ENCODE measurements at places on chromosomes 5 and 9. TPM values are rescaled to one million over a fixed set of nuclear protein-coding genes. Genes with fewer than 3 reads are reported as not detected.

The DDX46 gene
- 30.5 TPM for total RNA-seq

The CDH18 gene
- 0.41 TPM for total RNA-seq

The CAAP1 gene
- 18.4 TPM for total RNA-seq

The TDRD7 gene
- total RNA-seq, result 7.5 TPM

GRCh38 chr9:92393686-92394085 lies 10.7 kb downstream of the OGN start:
- H3K4me3 ChIP-seq, result peak overlapping the region; percentile 69
- DNase-seq, result no peak
- no peaks in the 10 kb centered on the region for H3K36me3 ChIP-seq
- no peaks in the 10 kb centered on the region for H3K27me3 ChIP-seq
- H3K4me1 ChIP-seq, result peaks cover 25% of the 10 kb centered on the region
- peak overlapping the region; percentile 67 for H3K27ac ChIP-seq

GRCh38 chr5:65768723-65769346 lies 46.8 kb downstream of the NLN start:
- H3K4me3 ChIP-seq, result peak overlapping the region; percentile 43
- H3K36me3 ChIP-seq, result peaks cover 41% of the 10 kb centered on the region
- H3K4me1 ChIP-seq, result peaks cover 37% of the 10 kb centered on the region

- peaks cover 26% of the 10 kb centered on the region for H3K36me3 ChIP-seq
- H3K4me1 ChIP-seq, result peaks cover 23% of the 10 kb centered on the region
- no peak overlapping the region for H3K27ac ChIP-seq
- H3K4me3 ChIP-seq, result no peak overlapping the region
- no peak for DNase-seq
- H3K27me3 ChIP-seq, result peaks cover 2% of the 10 kb centered on the region
These were observed 1.5 kb upstream of the PCYOX1L start for GRCh38 chr5:149356391-149356790.

DNA sequence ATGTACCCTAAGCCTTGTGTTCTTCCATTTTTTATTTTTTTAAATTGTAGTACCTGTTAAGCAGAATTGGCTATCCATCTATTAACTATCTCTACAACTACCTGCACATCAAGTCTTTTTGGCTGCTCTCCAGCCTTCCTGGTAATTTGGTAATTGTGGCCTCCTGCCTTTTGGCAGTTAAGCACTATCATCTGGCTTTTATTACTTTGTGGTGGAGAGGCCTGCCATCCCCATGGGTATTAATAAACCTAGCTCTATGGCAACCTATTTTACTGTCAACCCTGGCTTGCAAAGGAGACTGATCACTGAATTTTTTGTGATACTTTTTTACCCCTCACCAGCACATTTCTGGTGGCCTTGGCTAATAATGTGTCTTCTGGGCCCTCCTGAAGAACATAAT lies 20.5 kb downstream of the SELENOP start:
- H3K27me3 ChIP-seq, result no peaks in the 10 kb centered on the region
- H3K4me3 ChIP-seq, result no peak overlapping the region
- no peak for DNase-seq

DNA sequence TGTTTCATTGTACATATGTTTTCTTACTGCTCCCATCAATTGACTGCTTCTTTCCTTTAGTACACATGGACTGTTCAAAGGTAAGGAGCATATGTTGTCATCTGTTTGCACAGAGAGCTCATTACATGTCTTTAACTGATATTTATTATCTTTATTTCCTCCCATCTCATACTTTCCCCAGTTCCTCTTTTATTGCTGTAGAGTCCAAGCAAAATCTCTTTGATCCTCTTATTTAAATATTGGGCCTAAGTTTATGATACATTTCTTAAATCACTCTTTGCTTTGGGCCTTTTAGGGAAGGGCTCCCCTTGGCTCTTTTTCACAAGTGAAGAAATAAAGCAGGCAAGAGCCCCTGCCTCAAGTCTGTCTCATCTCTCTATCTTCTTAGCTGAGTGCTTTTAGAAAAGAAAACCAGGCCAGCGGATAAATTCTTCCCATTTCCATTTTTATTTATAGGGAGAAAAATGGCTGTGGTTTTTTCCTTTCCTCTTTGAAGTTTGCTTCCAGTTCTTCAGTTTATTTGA lies 152.4 kb downstream of the DOCK2 start:
- no peaks in the 10 kb centered on the region for H3K36me3 ChIP-seq
- no peak overlapping the region for H3K27ac ChIP-seq
- no peaks in the 10 kb centered on the region for H3K27me3 ChIP-seq
- peaks cover 51% of the 10 kb centered on the region for H3K4me1 ChIP-seq
- H3K4me3 ChIP-seq, result no peak overlapping the region

- no peaks in the 10 kb centered on the region for H3K36me3 ChIP-seq
- no peak for DNase-seq
- no peaks in the 10 kb centered on the region for H3K4me1 ChIP-seq
These were observed 25.9 kb downstream of the CDC42SE2 start for GRCh38 chr5:131289738-131290137.

DNA sequence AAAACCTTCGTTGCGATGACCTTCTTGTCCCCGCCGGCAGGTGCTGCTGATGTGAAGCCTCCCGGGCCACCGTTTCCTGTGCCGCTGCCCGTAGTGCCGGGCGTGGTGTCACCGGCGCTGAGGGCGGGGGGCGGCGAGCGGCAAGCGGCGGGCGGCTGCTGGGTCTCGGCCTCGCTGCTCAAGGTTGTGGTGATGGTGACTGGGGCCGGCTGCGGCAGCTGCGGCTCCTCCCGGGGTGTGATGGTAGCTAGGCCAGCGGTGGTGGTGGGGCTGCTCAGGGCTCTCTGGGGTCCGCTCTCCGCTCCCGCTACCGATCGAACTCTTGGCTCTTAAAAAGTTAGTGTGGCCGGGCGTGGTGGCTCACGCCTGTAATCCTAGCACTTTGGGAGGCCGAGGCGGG lies 36.0 kb upstream of the PTPN3 start:
- no peaks in the 10 kb centered on the region for H3K4me1 ChIP-seq
- H3K36me3 ChIP-seq, result no peaks in the 10 kb centered on the region
- peaks cover 6% of the 10 kb centered on the region for H3K27me3 ChIP-seq
- H3K4me3 ChIP-seq, result no peak overlapping the region

GRCh38 chr9:6625363-6625762 lies 20.2 kb downstream of the GLDC start:
- no peak overlapping the region for H3K4me3 ChIP-seq
- no peak for DNase-seq
- no peak overlapping the region for H3K27ac ChIP-seq

GRCh38 chr5:115810761-115811160 lies 5.7 kb downstream of the CDO1 start:
- no peak overlapping the region for H3K27ac ChIP-seq
- DNase-seq, result no peak
- peaks cover 37% of the 10 kb centered on the region for H3K27me3 ChIP-seq
- peaks cover 17% of the 10 kb centered on the region for H3K4me1 ChIP-seq

DNA sequence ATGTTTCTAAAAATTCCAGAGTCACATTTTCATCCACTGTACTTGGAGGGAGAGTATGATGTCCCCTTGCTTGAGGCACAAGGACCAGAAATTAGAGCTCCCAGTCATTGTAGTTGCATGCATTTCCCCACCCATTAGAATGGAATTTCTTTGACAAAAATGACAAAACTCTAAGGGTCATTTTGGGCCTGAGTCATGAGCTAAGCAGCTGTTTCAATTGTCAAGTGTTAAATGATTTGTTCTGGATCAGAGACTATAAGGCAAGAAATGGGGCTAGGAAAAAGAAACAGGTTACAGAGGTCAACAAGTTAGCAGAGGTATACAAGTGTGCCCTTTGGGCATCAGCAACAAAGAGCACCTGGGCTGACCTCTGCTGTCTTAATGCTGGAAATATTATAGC lies 131.2 kb upstream of the IQGAP2 start:
- DNase-seq, result no peak
- no peak overlapping the region for H3K27ac ChIP-seq
- H3K36me3 ChIP-seq, result no peaks in the 10 kb centered on the region
- H3K4me1 ChIP-seq, result no peaks in the 10 kb centered on the region
- no peak overlapping the region for H3K4me3 ChIP-seq

- no peak for DNase-seq
- peaks cover 23% of the 10 kb centered on the region for H3K4me1 ChIP-seq
- H3K27me3 ChIP-seq, result peaks cover 5% of the 10 kb centered on the region
- H3K36me3 ChIP-seq, result peaks cover 17% of the 10 kb centered on the region
These were observed 1.5 kb downstream of the DOLK start for GRCh38 chr9:128945798-128946501.

DNA sequence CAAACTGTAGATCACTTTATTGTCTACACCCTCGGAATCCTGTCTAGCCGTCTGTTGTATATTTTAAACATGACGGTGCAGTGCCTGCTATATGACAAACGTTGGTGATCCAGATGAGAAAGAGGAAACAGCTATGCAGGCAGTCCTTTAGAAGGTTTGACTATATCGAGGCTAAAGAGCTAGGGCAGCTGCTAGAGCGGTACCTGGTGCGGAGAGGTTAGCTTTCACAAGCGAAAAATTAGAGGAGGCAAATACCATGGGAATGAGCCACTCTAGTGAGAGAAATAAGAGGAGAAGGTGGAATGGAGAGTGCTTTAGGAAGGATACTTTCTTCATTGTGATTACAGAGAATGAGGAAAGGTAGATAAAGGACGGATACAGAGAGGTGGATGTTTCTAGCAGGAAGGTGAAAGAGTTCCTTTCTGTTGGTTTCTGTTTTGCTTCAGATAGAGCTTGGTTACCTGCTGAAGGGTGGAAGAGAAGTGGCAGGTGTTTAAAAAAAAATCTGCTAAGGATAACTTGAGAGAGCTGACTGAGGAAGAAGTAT lies 959 bp upstream of the FBXL17 start:
- peak; percentile 5 for DNase-seq
- peaks cover 7% of the 10 kb centered on the region for H3K36me3 ChIP-seq
- H3K27ac ChIP-seq, result peak overlapping the region; percentile 90
- H3K4me3 ChIP-seq, result peak overlapping the region; percentile 91
- peaks cover 2% of the 10 kb centered on the region for H3K27me3 ChIP-seq
